ENCODE measurements at places on chromosomes 1 and 21. TPM values are rescaled to one million over a fixed set of nuclear protein-coding genes. Genes with fewer than 3 reads are reported as not detected.

DNA sequence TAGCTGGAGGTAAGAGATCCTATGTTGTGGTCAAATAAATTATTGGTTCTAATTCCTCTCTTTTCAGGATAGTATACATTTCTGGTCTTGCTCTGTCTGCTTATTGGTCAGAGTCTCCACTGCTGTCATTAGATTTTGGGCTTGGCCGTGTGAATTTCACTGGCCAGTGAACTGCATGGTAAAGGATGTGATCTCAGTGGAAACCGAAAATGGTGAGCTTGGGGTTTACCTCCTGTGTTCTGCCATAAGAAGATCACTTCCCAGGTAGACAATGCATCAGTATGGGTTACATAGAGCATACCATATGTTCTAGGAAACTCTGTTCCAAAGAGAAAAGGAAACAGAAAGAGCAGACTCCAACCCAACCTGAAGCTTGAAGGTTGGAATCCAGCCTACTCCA lies 1123.3 kb upstream of the B3GALT2 start:
- no peak overlapping the region for H3K27ac ChIP-seq
- H3K36me3 ChIP-seq, result no peaks in the 10 kb centered on the region
- H3K4me1 ChIP-seq, result no peaks in the 10 kb centered on the region
- DNase-seq, result no peak
- H3K27me3 ChIP-seq, result no peaks in the 10 kb centered on the region

- no peaks in the 10 kb centered on the region for H3K36me3 ChIP-seq
- no peak for DNase-seq
- H3K4me1 ChIP-seq, result peaks cover 7% of the 10 kb centered on the region
- no peak overlapping the region for H3K4me3 ChIP-seq
- H3K27me3 ChIP-seq, result no peaks in the 10 kb centered on the region
- no peak overlapping the region for H3K27ac ChIP-seq
Observed at GRCh38 chr1:84366786-84367185, 31.5 kb upstream of the DNASE2B start.

DNA sequence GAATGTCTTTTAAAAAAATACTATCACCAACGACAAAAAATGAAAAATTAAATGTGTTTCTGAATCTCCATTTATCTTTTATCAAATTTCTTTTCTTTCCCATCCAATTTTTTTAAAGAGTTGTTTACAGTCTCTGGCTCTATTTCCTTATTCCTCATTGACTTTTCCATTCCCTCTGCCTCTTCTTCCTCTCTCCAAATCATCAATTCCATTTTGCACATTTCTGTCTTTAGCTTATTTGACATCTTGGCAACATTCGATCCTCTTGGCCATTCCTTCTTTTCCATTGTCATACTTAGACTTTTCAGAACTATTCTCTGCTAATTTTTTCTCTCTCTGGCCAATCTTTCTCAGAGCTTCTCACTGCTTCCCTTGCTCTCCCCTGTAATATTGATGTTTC lies 497.6 kb downstream of the PLPP3 start:
- H3K27ac ChIP-seq, result no peak overlapping the region
- H3K4me3 ChIP-seq, result no peak overlapping the region
- DNase-seq, result no peak
- no peaks in the 10 kb centered on the region for H3K4me1 ChIP-seq

DNA sequence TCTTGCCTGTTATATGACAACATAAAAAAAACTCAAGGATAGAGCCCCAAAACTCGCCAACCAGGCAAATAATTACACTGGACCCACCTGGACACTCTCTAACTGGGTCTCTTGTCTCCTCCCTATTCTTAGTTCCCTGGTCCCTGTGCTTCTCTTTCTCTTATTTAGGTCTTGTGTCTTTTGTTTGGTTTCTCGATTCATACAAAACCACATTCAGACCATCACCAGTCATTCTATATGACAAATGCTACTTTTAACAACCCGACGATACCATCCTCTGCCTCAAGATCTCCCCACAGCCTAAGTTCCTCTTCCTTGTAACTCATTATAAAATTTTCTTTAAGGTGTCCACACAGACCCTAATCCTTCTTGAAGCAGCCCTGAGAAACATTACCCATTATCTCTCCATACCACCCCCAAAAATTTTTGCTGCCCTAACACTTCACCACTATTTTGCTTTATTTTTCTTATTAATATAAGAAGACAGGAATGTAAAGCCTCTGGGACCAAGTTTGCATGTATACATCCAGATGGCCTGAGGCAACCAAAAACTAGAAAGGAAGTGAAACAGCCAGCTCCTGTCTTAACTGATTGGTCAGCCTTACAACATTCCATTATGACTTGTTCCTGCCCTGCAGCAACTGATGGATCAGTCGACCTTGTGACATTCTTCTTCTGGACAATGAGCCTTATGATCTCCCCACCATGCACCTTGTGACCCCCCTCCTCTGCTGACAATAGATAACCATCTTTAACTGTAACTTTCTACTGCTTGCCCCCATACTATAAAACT lies 638.2 kb downstream of the AMY1C start:
- H3K4me1 ChIP-seq, result no peaks in the 10 kb centered on the region
- H3K36me3 ChIP-seq, result no peaks in the 10 kb centered on the region
- no peak for DNase-seq
- no peak overlapping the region for H3K4me3 ChIP-seq

DNA sequence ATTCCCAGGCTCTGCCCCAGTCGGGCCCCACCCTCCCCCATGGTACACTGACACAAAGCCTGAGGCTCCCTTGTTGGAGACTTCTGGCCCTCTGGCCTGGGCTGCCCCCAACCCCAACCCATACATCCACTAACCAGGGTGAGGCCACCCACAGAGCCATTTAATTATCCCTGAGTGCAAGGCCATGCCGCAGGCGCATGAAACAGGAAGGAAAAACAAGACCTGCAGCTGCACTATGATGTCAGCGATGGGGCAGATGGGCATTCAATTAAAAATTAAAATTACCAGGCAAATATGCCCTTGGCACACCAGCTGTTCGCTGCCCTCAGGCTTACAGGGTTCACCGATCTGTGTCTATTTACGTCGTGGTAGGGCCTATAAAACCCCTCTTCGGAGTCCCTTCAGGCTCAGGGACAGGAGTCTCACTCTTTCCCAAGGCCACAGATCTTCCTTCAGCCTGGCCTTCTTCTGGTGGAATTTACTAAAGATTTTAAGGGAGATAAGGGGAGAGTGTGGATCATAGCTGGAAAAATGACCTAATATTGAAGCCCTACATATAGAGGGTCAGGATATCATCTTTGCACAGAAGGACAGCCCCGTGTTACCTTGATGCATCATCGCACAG lies 29.6 kb upstream of the RGS16 start:
- no peak overlapping the region for H3K4me3 ChIP-seq
- no peak for DNase-seq
- peaks cover 32% of the 10 kb centered on the region for H3K27me3 ChIP-seq
- H3K27ac ChIP-seq, result no peak overlapping the region
- H3K4me1 ChIP-seq, result peaks cover 40% of the 10 kb centered on the region

DNA sequence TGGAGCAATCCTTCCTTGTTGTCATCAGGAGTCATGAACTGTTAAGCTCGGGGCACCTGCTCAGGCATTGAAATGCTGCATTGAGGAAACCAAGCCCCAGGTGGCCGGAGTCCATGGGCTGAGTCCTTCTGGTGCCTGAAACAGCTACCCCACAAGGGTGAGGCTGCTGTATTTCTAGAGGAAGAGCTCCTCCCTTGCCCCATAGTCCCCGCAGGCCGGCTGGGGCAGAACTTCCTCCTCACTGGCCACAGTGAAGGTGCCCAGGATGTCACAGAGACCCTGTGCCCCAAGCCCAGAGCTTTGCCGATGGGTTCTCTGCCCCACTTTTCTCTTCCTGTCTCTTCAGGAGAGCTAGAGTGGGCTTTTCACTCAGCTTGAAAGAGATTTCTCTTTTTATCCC lies 80.8 kb upstream of the GCLM start:
- H3K36me3 ChIP-seq, result no peaks in the 10 kb centered on the region
- H3K4me3 ChIP-seq, result no peak overlapping the region
- DNase-seq, result no peak
- no peak overlapping the region for H3K27ac ChIP-seq

DNA sequence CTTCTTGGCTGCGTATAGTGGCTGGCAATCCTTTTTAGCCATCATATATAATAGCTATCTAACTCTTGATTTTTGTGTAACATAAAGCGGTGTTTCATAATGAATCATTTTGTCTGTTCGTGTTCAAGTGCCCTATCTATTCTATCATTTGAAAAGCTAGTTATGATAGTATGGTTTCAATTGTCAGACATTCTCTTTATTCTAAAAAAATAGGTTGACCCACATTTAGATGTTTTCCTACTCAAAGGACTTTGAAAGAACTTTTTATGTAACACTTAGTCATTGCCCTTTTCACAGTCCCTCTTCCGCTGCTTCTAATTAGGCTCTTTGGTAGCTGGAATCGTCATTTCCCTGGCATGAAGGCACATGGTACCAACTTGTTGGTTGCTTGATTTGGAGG lies 272.2 kb upstream of the B3GALT2 start:
- H3K4me3 ChIP-seq, result no peak overlapping the region
- H3K4me1 ChIP-seq, result peaks cover 25% of the 10 kb centered on the region
- peaks cover 11% of the 10 kb centered on the region for H3K36me3 ChIP-seq
- no peak for DNase-seq

- H3K36me3 ChIP-seq, result no peaks in the 10 kb centered on the region
- no peak overlapping the region for H3K4me3 ChIP-seq
- no peak for DNase-seq
- no peaks in the 10 kb centered on the region for H3K27me3 ChIP-seq
- no peak overlapping the region for H3K27ac ChIP-seq
Observed at GRCh38 chr1:15820478-15820877, 13.0 kb upstream of the UQCRHL start.

DNA sequence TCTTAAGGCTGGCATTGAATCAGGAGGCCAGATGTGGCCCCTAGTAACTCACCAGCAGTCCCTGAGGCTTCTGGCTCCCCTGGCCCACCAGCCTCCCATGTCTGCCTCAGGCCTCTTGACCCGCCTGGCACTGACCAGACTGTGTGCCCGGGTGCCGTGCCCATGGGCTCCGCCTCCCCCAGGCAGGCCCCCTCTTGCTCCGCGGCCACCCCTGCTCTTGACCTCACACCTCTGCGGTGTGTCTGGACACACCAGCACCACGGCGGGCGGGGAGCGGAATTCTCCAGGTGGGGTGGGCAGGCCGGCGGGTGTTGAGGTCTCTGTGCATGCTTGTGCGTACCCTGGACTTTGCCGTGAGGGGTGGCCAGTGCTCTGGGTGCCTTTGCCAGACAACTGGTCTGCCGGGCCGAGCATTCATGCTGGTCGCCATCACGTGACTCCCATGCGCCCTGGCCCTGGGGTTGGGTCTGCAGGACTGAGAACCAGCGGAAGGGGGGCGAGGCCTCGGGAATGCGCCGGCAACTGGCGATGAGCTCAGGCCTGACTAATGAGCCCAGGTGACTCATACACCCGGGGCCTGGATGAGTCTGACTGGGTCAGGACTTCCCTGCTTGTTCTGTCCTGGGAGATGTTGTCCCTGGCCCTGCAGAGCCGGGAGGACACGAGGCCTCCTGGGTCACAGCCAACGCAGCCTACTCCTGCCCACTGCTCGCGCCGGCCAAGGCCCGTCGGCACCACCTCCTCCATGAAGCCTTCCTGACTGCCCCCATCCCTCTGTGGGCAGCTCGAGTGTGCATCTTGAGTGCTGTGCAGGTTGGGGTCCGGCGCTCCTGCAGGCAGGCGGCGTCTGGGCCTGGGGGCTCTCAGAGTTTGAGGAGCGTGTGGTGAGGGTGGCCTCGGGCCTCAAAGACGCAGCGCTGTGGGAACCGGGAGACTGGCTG lies 22.6 kb downstream of the COL18A1 start:
- no peaks in the 10 kb centered on the region for H3K27me3 ChIP-seq
- H3K36me3 ChIP-seq, result no peaks in the 10 kb centered on the region
- no peak for DNase-seq

DNA sequence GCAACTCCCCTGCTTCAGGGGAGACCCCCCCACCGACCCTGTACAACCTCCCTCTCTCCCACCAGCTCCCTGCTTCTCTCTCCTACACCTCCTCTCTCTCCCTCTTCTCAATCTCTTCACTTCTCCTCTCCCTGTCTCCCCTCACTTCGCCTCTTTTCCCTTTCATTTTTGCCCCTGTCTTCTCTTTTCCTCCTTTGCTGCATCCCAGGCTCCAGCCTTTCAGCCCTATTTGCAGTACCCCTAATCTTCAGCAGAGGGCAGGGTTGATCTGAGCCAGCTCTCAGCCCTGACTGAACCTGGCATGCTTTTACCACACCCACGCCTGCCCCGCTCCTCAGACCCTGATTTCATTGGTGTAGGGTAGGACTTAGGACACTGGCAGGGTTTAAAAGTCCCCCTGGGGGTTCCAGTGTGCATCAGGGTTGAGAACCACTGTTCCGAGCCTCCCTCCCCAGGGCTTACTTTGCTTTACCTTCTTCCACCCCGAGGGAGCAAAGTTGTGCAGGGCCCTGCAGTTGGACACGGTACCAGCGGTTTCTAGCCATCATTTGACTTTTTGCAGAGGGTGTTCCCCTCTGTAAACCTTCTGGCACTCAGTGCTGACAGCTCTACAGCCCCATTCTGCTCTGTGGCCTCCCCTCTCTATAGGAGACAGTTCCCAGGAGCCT lies 67.3 kb upstream of the CNTN2 start:
- peak; percentile 86 for DNase-seq
- no peak overlapping the region for H3K27ac ChIP-seq
- H3K4me3 ChIP-seq, result no peak overlapping the region
- no peaks in the 10 kb centered on the region for H3K36me3 ChIP-seq
- peaks cover 9% of the 10 kb centered on the region for H3K4me1 ChIP-seq
- H3K27me3 ChIP-seq, result peaks cover 16% of the 10 kb centered on the region

- H3K4me3 ChIP-seq, result no peak overlapping the region
- H3K27me3 ChIP-seq, result no peaks in the 10 kb centered on the region
- peaks cover 4% of the 10 kb centered on the region for H3K4me1 ChIP-seq
- DNase-seq, result no peak
- H3K36me3 ChIP-seq, result peaks cover 8% of the 10 kb centered on the region
Observed at GRCh38 chr1:180188091-180188506, 33.4 kb downstream of the QSOX1 start.

DNA sequence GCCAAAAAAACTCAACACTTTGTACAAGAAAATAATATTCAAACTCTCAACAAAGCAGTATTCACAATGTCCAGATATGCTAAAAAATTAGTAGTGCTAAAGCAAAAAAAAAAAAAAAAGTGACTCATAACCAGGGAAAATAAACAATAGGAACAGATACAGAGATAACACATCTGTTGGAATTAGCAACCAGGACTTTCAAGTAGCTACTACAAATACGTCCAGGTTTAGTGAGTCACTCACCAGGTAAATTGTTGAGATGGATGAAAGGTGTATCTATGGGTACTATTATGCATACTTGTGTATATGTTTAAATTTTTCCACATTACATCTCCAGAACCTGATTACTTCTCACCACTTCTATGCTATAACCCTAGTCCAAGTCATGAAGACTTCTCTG lies 144.8 kb upstream of the SLC35F3 start:
- peak; percentile 8 for DNase-seq
- no peaks in the 10 kb centered on the region for H3K36me3 ChIP-seq
- H3K4me1 ChIP-seq, result no peaks in the 10 kb centered on the region

Gene RRP15
- total RNA-seq, result 41.0 TPM

Gene CHI3L2
- 2.3 TPM for total RNA-seq

Gene FCGR3B
- not detected for total RNA-seq

Gene SUCO
- 37.2 TPM for total RNA-seq

Gene PTPRC
- 438 TPM for total RNA-seq

Gene RASSF5
- total RNA-seq, result 193 TPM

Gene BRINP2
- total RNA-seq, result not detected

Measured in activated CD4-positive, alpha-beta T cell treated with anti-CD3 and anti-CD28 coated beads, Interleukin-2, amount 10 ng/mL, durations not matched to agents 24 days and 14 days (primary cell).